Upper lobe of left lung (tissue), 6 donors: ENCODE measurements at places on chromosomes 4 and X.

DNA sequence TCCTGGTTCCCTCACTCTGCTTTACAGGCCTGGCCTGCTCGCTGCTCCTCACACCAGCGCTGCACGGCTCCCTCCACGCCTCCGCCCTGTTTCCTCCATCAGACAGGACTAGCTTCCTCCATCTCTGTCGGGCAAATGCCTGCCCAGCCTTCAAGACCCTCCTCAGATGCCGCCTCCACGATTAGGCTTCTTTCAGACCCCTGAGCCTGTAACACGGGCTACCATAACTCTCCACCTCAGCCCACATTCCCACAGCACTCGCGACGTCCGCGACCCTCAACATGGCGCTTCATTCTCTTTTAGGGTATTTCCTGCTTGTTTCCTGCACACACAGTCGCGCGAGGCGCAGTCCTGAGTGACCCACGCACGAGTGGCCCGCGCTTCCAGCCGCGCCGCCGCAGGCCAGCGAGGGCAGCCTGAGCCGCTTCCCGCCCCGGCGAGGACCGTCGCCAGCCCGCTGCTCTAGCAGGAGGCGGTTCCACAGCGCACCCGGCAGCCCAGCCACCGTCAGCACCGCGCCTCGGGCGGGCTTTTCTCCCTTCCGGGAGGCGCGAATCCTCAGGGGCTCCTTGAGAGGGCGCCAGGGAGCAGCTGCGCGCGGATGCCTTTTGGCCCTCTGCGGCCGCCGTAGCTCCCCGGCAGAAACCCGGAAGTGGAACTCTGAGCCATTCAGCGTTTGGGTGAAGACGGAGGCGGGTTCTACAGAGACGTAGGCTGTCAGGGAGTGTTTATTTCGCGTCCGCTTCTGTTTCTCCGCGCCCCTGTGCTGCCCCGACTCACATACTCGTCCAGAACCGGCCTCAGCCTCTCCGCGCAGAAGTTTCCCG is at the start of gene FRG1:
Gene FRG1 (plus strand): TSS at position 695 of the 827 bp plus-strand sequence. CDS start 138 bp downstream, outside the sequence.
- peaks cover 23% of the 10 kb centered on the region for H3K4me1 ChIP-seq
- peak; percentile 95 for DNase-seq
- no peaks in the 10 kb centered on the region for H3K36me3 ChIP-seq
- no peaks in the 10 kb centered on the region for H3K27me3 ChIP-seq
- H3K27ac ChIP-seq: peak within 1 kb of the TSS; percentile 95

- H3K27me3 ChIP-seq: no peaks in the 10 kb centered on the region
- peak overlapping the region; percentile 94 for H3K27ac ChIP-seq
- H3K4me3 ChIP-seq: peak overlapping the region; percentile 97
- no peaks in the 10 kb centered on the region for H3K36me3 ChIP-seq
- H3K4me1 ChIP-seq: peaks cover 26% of the 10 kb centered on the region
- DNase-seq: peak; percentile 57
These were observed 774 bp downstream of the FAM193A start for GRCh38 chr4:2537011-2537830.

DNA sequence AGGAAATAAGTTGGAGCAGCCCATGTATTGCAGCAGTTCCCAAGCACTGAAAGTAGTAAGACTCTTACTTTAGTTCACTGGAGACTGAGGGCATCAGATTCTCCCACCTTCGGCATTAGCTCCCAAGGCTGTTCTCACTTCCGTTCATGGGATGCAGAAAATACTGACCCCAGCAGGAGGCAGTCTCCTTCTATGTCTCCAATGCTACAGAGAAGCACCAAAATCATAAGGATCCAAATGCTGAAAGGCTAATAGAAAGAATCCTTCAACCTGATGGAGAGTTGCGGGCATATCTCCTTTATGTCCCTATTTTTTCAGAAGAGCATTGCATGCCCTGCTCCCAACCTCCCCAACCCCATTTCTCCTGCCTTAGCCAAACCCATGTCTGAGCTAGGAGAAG is 32.4 kb downstream of the ADH7 start:
- no peak overlapping the region for H3K4me3 ChIP-seq
- H3K36me3 ChIP-seq: no peaks in the 10 kb centered on the region
- peak overlapping the region; percentile 59 for H3K27ac ChIP-seq
- peaks cover 10% of the 10 kb centered on the region for H3K4me1 ChIP-seq

DNA sequence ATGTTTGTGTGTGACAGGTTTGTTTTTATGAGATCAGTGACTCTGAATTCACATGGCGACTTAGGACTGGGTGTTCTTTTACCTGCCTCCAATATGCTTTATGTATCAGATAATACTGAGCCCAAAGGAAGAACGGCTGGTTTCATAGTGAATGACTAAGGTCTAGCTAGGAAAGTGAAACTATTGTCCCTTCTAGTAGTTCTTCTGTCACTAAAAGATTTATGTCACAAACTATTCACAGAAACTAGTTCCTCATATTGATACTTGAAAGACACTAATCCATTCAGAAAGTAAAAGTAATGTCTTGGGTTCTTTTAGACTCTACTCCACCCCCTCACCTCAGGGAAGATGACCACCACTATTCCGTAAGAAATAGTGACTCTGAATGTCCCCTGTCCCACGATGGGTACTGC is 81.7 kb downstream of the EGF start:
- H3K36me3 ChIP-seq: no peaks in the 10 kb centered on the region
- no peak overlapping the region for H3K27ac ChIP-seq
- no peaks in the 10 kb centered on the region for H3K27me3 ChIP-seq
- DNase-seq: no peak

DNA sequence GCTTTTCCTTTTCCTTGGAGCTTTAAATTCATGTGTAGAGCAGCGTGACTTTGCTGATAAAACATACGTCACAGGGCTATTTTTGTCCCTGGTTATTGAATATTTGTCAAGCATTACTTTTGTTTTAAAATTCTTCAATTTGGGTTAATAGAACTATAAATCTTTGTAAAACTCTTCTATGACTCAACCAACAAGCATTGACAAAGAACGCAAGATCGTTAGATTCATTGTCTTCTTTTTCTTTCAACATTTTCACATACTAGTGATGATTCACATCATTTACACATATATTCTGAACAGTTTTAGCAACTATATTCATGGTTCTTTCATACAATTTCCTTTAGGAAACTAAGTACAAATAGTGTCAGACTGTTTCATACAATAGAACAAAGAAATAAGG is 72.0 kb upstream of the GPM6A start:
- no peaks in the 10 kb centered on the region for H3K36me3 ChIP-seq
- no peaks in the 10 kb centered on the region for H3K27me3 ChIP-seq

- DNase-seq: no peak
- no peaks in the 10 kb centered on the region for H3K36me3 ChIP-seq
- H3K4me1 ChIP-seq: peaks cover 3% of the 10 kb centered on the region
These were observed 37.2 kb downstream of the LIMCH1 start for GRCh38 chr4:41575207-41575606.

- no peak overlapping the region for H3K4me3 ChIP-seq
- H3K4me1 ChIP-seq: no peaks in the 10 kb centered on the region
These were observed 17.3 kb downstream of the SUV39H1 start for GRCh38 chrX:48713847-48714246.

DNA sequence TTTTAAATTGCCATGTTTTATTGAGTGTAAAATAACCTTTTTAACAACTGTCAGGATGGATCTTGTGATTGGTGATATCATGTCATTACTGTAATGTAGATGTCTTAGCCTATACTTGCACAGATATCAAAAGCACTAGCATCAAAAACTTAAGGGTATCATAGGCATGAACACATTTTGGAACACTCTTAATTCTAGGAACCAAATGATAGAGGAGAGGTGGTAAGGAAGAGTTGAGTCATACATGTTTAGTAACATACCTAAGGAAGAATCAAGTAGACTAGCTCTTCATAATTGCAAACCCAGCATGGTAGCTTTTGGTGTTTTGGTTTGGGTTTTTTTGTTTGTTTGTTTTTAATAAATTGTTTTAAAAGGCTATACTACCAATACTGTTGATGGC is 43.4 kb downstream of the SMARCAD1 start:
- peaks cover 41% of the 10 kb centered on the region for H3K36me3 ChIP-seq
- DNase-seq: no peak
- no peaks in the 10 kb centered on the region for H3K4me1 ChIP-seq
- H3K27ac ChIP-seq: no peak overlapping the region

DNA sequence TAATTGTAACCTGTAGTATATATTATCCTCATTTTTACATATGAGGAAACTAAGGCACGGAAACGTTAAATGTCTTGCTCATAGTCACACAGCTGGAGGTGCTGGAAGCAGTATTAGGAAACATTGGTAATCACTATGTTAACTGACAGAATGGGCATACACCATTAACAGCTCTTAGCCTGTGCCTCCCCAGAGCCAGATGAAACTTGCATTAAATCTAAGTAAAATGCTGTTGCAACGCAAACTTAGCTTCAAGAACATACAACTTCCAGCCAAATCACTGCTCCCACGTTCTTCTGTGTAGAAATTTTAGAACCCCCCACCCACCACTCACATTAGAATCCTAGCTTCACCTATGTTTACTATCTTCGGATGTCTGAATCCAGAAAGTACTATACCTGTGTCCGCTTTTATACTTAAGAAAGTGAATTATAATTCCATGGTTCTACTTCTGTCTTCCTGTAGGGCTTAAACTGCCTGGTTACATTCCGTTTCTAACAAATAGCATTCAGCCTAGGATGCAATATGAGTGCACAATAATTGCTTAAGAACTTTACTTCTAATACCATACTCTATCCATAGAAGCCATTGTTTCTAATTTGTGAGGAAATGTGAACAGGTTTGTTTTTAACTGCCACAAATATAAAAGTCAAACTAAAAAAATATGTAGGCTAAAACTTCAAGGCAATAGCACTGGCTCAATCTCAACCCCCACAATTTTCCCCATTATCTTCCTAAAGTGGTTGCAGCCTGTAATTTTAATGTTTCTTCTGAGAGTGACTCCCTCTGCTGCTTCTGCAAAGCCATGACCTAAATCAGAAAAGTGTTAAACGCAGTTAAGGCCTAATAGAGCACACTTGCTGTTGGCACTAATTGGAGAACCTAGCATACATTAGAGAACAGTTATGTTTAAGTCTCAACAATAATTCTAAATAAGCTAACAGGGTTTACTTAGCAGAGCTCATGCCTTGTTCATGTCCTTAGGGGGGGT is 4.4 kb downstream of the UNC5C start:
- H3K27ac ChIP-seq: peak overlapping the region; percentile 58
- H3K4me1 ChIP-seq: peaks cover 15% of the 10 kb centered on the region
- DNase-seq: no peak
- no peaks in the 10 kb centered on the region for H3K36me3 ChIP-seq
- H3K4me3 ChIP-seq: no peak overlapping the region

DNA sequence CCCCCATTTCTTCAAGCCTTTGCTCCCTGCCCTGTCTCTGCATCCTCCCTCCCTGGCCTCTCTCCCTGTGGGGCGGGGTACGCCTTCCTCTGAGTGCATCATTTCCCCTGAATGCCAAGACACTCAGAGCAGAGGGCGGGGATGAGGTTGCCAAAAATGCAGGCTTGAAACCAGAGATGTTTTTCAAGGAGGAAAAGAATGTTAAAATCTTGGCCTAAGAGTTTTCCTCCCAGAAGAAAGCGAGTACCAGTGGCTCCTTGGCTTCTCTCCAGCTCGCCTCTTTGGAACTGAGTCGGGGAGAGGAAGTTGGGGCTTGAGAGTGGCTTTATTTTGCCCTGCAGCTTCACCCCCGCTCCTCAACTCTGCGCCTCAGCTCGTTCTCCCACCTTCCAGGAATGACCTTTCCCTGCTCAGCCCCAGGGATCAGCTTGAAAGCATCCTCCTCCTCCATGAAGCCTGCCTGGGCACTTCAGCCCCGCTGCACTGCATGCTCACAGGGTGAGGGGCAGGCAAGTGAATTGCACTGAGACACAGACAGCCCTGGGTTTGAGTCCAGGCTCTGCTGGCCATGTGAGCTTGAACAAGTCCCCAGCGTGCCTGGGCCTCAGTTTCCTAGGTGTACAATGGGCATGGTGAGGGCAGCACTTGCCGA is 57.5 kb upstream of the SORCS2 start:
- no peaks in the 10 kb centered on the region for H3K36me3 ChIP-seq
- no peak overlapping the region for H3K4me3 ChIP-seq
- peak; percentile 27 for DNase-seq
- no peaks in the 10 kb centered on the region for H3K4me1 ChIP-seq

GRCh38 chr4:41887821-41888686 is 47.2 kb upstream of the TMEM33 start:
- H3K27me3 ChIP-seq: no peaks in the 10 kb centered on the region
- H3K4me1 ChIP-seq: no peaks in the 10 kb centered on the region
- DNase-seq: no peak
- no peak overlapping the region for H3K4me3 ChIP-seq

- H3K4me3 ChIP-seq: no peak overlapping the region
- H3K27ac ChIP-seq: no peak overlapping the region
- no peak for DNase-seq
These were observed 155.8 kb downstream of the NWD2 start for GRCh38 chr4:37400241-37400881.

DNA sequence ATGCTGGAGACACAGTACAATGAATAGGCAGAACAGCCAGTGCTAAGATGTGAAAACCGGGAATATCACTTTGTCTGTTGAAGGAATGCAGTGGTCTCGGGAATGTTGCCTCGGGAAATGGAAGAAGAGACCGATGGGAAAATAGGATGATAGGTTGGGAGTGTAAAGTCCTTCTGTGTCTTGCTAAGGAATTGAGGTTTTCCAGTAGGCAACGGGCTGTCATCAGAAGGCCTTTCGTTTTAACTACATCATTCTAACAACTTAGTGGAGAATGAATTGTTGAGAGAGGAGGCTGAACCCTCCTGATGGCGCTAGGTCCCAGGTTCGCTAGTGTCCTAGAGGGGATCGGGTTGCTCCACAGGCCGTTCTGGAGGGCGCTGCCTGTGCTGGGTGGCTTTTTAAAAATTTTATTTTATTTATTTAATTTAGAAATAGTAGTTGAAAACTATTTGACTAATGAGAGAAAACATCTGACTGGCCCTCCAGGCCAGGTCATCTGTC is 730 bp downstream of the VBP1 start:
- no peaks in the 10 kb centered on the region for H3K27me3 ChIP-seq
- H3K36me3 ChIP-seq: no peaks in the 10 kb centered on the region
- peak overlapping the region; percentile 87 for H3K4me3 ChIP-seq
- no peaks in the 10 kb centered on the region for H3K4me1 ChIP-seq
- DNase-seq: no peak

DNA sequence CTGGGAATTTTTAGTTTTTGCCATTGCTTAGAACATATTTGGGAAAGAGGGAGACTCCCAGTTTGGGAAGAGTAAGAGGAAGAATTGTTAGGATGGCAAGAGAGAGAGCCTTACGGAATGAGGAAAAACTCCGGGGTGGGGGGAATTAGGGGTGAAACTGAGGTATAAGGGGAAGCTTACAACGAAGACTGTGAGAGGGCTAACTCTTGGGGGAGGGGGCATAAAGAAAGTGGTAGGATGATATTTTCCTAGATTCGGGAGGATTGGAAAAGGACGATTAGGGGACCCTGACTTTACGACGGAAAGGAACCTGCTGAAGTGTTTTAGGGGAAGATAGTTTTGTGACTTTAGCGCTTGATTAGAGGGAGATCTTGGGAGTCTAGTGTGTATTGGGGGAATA is 86.2 kb upstream of the HPRT1 start:
- no peaks in the 10 kb centered on the region for H3K27me3 ChIP-seq
- peak overlapping the region; percentile 86 for H3K27ac ChIP-seq
- H3K4me3 ChIP-seq: peak overlapping the region; percentile 68
- DNase-seq: no peak
- no peaks in the 10 kb centered on the region for H3K36me3 ChIP-seq
